Naive B cell (primary cell): ENCODE measurements at places on chromosomes 7 and 10. TPM values are rescaled to one million over a fixed set of nuclear protein-coding genes. Genes with fewer than 3 reads are reported as not detected.
A peak's percentile ranks its signal among the peaks of the same experiment; 100 is the strongest.

DNA sequence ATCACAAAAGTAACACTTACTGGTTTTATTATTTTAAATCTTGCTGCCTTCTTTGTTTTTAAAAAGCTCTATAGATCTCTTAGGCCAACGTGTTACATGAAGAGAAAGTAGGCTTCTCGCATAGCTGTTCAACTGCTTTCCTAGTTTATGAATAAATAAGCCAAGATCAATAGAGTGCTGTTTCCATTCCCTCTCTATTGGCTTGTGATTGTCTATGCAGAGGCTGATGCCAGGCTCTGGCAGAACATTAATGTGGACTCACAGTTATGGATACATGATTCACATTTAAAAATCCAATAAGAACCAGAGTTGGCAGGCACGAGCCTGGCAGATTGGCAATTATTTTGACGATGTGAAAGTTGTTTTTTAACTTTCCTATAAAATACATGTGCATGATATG, 137.5 kb downstream of the GNAT3 start:
- H3K27me3 ChIP-seq = no peaks in the 10 kb centered on the region
- H3K4me3 ChIP-seq = no peak overlapping the region
- no peaks in the 10 kb centered on the region for H3K4me1 ChIP-seq

GRCh38 chr7:51213618-51214017, 103.0 kb downstream of the COBL start:
- H3K27me3 ChIP-seq = peaks cover 7% of the 10 kb centered on the region
- H3K36me3 ChIP-seq = no peaks in the 10 kb centered on the region
- H3K4me3 ChIP-seq = no peak overlapping the region
- no peaks in the 10 kb centered on the region for H3K4me1 ChIP-seq

DNA sequence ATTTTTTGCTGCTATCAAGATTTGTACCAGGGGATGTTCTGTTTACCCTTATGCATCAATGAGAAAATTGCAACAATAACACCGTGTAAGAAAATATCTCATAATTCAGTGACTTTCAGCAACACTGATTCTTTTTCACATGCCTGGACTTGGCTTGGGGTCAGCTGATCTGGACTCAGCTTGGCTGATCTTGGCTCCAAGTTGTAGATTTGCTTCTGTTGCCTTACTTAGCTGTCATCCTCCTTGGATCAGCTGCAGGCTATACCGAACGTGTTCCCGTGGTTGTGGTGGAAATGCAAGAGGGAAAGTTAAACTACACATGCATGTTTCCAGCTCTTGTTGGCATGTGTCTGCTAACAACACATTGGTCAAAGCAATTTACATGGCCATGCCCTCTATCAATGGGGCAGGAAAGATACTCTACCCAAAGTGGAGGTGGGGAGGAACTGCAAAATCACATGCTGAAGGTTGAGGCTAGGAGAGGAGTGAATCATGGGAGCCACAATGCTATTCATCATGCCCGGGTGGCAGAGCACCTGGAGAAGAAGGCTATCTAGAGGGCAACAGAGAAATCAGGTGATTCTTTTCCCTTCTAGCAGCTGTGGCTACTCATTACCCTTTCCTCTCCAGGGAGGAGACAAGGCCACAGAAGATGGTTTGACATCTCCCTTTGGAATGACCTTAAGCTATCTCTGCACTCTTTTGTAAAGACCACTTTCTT, 1276.3 kb upstream of the AUTS2 start:
- H3K36me3 ChIP-seq = no peaks in the 10 kb centered on the region
- no peak overlapping the region for H3K27ac ChIP-seq
- no peaks in the 10 kb centered on the region for H3K27me3 ChIP-seq
- DNase-seq = no peak
- H3K4me1 ChIP-seq = no peaks in the 10 kb centered on the region
- no peak overlapping the region for H3K4me3 ChIP-seq

DNA sequence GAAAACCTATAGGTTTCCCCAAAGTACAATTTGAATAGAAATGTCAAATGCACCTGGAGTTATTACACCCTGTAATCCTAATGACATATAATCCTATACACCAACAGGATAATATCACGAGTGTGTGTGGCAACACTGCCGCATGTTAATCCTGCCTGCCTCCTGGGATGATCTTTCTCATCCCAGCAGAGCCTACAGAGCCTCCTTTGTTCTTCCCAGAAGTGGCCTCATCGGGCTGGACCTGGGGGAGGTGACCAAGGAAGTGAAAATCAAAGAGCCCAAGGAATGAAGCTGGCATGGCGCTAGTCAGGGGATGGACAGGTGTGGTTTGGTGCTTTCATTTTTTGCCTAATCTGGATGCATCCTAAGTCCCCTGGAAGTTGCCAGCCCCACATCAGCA, 29.5 kb upstream of the LEP start:
- H3K4me1 ChIP-seq = no peaks in the 10 kb centered on the region
- peaks cover 12% of the 10 kb centered on the region for H3K27me3 ChIP-seq
- H3K4me3 ChIP-seq = no peak overlapping the region
- no peaks in the 10 kb centered on the region for H3K36me3 ChIP-seq

GRCh38 chr7:49885593-49886285, 112.3 kb downstream of the VWC2 start:
- H3K4me1 ChIP-seq = no peaks in the 10 kb centered on the region
- H3K27me3 ChIP-seq = peaks cover 18% of the 10 kb centered on the region
- H3K4me3 ChIP-seq = no peak overlapping the region
- no peak for DNase-seq

DNA sequence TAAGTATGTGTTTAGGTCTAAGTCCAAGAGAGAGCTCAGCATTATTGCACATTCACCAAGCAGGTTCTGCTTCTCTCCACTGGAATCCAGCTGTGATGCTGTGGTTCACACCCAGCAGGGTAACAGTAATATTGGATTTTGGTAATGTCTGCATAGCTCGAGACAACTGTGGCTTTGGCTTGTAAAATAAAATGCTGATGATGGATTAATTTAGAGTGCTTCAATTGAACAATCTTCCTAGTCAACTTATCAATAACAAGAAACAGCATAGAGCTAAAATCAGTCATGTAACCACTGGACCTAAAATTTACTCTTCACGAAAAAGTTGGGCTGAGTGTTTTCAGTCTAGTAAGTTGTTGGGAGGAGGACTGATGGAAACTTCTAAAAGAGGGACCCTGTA, 709.2 kb downstream of the TYW1 start:
- H3K27me3 ChIP-seq = no peaks in the 10 kb centered on the region
- peaks cover 7% of the 10 kb centered on the region for H3K36me3 ChIP-seq
- no peak overlapping the region for H3K4me3 ChIP-seq
- no peaks in the 10 kb centered on the region for H3K4me1 ChIP-seq

- no peaks in the 10 kb centered on the region for H3K36me3 ChIP-seq
- DNase-seq = no peak
- H3K27me3 ChIP-seq = no peaks in the 10 kb centered on the region
Measured at GRCh38 chr7:116139007-116139406, 71.3 kb upstream of the TES start.

DNA sequence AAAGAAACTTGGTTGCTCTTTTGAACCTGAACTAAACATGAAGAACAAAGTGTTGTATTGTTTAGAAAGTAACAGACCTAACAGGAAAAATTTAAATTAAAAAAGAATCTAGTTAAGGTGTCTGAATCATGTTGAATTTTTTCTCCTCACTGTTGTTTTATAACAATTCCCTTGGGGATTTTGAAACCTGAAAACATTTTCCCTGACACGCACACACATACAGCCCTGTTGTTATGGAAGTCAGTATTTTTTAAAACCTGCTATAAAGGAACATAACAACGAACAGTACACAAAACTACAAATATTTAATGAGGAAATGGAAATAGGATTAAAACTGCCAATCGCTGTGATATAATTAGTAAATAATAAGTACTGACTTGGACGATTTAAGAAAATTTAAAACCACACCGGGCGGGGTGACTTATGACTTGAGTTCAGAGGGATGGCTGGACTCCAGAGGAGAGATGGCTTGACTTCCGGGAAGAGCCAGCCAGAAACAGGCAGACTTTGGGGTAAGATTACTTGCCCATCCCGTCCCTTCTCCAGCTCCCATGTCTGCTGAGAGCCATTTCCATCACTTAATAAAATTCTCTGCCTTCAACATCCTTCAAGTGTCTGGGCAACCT, 16.2 kb upstream of the SPOCK2 start:
- H3K4me1 ChIP-seq = peaks cover 22% of the 10 kb centered on the region
- H3K4me3 ChIP-seq = no peak overlapping the region
- no peaks in the 10 kb centered on the region for H3K27me3 ChIP-seq
- H3K27ac ChIP-seq = no peak overlapping the region
- DNase-seq = no peak
- peaks cover 32% of the 10 kb centered on the region for H3K36me3 ChIP-seq

- peak overlapping the region; percentile 57 for H3K4me3 ChIP-seq
- H3K27me3 ChIP-seq = peaks cover 5% of the 10 kb centered on the region
- peaks cover 11% of the 10 kb centered on the region for H3K36me3 ChIP-seq
Measured at GRCh38 chr7:4851459-4852422, 10.1 kb downstream of the PAPOLB start.

DNA sequence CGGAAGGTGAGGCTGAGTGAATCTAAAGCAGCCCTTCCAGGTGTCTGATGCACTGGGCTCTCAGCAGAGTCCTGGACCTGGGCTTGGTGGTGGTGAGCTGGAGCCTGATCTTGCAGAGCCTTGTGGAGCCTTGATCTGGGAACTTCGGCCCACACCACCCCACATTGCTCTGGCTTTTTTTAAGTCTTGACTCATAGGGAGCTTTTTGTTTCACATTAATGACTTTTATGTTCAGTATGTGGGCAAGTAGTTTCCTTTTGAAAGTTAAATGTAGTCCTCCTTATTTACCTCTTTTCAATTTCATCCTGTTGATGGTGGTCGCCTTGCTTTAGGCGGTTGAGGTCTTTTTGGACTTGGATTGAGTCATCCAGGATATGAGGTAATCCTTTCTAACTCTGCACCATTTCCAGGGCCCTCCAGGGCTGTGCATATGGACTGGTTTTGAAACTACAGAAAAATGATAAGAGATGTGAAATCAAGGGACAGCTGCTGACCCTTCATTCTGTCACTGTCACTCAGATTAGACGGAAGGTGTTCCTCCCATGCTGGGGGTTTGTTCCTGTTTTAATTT, 2.9 kb upstream of the NRAP start:
- H3K36me3 ChIP-seq = peaks cover 14% of the 10 kb centered on the region
- peaks cover 27% of the 10 kb centered on the region for H3K27me3 ChIP-seq
- no peaks in the 10 kb centered on the region for H3K4me1 ChIP-seq
- H3K4me3 ChIP-seq = no peak overlapping the region

GRCh38 chr7:55413442-55413841, 48.3 kb downstream of the LANCL2 start:
- H3K27me3 ChIP-seq = no peaks in the 10 kb centered on the region
- H3K4me1 ChIP-seq = no peaks in the 10 kb centered on the region
- DNase-seq = no peak
- H3K36me3 ChIP-seq = no peaks in the 10 kb centered on the region
- peak overlapping the region; percentile 47 for H3K27ac ChIP-seq
- H3K4me3 ChIP-seq = no peak overlapping the region

DNA sequence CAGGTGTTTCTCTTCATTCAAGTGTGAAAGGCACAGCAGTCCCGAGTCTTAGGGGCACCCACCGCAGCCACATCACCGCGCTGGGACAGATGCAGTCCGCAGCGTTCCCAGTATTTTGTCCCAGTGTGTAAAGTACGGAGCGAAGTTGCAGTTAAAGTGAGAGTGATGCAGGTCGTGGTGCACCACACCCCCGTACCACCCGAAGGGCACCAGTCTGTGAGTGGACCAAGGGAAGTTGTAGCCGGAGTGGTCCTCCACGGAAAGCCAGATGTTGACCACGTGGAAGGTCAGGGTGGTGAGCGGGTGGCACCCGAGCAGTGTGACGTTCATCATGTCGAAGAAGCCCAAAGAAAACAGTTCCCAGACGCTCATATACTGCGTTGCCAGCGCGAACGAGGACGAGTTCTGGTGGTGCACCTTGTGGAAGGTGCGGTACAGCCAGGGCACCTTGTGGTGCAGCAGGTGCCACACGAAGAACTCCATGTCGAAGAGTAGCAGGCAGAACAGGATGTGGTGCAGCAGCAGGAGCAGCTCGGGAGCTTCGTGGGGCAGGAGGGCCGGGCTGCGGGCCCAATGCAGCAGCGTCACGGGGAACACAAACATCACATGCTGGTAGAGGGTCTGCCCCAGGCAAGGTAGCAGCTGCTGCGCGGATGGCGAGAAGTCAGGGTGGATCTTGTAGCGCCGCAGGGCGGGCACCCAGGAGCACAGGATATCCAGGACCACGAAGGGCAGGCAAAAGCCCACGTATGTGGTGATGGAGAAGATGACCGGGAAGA, 526 bp downstream of the CH25H start:
- H3K4me1 ChIP-seq = peaks cover 16% of the 10 kb centered on the region
- DNase-seq = peak; percentile 37
- peak overlapping the region; percentile 74 for H3K4me3 ChIP-seq
- H3K27ac ChIP-seq = peak overlapping the region; percentile 53

GRCh38 chr7:27193335-27194001, 6.4 kb downstream of the HOXA13 start:
- peaks cover 4% of the 10 kb centered on the region for H3K36me3 ChIP-seq
- H3K27me3 ChIP-seq = peaks cover 80% of the 10 kb centered on the region
- peaks cover 27% of the 10 kb centered on the region for H3K4me1 ChIP-seq
- no peak for DNase-seq

Gene CCL24
- polyA plus RNA-seq = not detected

Gene NPSR1
- polyA plus RNA-seq = not detected
